Activated CD4-positive, alpha-beta T cell treated with anti-CD3 and anti-CD28 coated beads, Interleukin-2, amount 10 ng/mL, durations not matched to agents 7 days and 5 days (primary cell): ENCODE measurements at places on chromosomes 3 and 15.

- DNase-seq: no peak
These were observed 3.7 kb upstream of the TMED3 start for GRCh38 chr15:79307251-79307650.

DNA sequence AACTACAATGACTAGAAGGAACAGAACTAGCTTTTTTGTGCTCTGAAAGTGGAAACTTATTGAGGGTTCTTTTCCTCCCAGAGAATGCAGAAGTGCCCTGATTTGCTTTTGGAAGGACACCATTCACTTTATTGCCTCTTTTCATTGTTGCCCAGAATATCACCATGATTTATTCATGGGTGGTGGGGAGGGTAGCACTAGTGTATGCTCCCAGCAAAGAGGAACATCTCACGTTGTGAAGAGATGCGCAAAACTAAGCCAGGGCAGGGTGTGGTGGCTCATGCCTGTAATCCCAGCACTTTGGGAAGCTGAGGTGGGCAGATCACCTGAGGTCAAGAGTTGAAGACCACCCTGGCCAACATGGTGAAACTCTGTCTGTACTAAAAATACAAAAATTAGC, 31.4 kb downstream of the FLNB start:
- no peak for DNase-seq

DNA sequence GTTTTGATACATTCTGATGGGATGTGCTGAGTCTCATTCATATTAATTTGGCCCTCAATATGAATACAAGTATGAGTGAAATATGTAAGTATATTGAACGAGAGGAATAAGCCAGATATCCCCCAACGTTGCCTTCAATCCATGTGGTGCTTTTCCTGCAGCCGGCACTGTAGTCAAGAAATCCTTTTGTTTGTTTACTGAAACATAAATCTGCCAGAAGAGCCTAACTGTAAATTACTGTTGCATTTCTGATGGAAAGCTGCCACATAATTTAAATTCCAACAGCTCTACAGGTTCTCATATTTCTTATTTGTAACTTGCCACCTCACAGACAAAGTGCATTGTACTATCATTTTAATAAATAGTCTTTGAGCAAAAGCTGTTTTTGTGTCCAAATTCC, 314.0 kb downstream of the KBTBD8 start:
- DNase-seq: no peak

GRCh38 chr15:89127054-89127702, 38.9 kb downstream of the ABHD2 start:
- DNase-seq: no peak

- DNase-seq: no peak
These were observed 12.4 kb downstream of the POPDC2 start for GRCh38 chr3:119647843-119648575.

DNA sequence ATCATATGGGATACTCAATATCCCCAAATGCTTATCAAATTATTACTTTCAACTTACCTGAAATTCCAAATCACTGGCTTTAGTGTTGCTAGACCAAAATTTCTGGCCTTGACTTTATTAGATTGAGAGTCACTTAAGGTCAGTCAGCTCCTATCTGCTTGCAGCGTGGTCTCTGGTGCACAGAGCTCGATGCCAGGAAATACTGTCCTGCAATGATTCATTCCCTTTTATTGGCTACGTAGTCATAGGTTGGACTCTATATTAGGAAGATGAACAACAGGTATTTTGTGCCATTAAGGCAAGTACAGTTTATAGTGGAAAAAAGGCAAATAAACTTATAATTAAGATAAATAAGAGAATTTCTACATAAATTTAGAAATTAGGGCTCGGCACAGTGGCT, 378.6 kb upstream of the MCTP2 start:
- DNase-seq: no peak

DNA sequence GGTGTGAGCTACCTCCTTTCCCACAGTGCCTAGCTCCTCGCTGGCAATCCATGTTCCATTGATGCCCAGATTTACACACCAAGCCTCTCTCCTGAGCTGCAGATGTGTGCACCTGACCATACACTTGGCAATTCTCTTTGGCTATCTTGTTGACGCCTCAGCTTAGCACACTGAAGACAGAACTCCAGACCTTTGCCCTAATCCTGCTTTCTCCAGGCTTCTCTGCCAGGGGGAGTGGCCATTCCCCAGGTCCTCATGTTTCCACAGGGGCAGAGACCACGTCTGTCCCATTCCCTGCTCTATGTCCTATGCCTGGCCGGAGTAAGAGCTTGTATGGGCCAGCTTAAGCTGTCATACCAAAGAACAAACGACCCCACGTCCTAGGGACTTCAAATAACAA, 30.2 kb upstream of the ALDH1L1 start:
- DNase-seq: no peak

DNA sequence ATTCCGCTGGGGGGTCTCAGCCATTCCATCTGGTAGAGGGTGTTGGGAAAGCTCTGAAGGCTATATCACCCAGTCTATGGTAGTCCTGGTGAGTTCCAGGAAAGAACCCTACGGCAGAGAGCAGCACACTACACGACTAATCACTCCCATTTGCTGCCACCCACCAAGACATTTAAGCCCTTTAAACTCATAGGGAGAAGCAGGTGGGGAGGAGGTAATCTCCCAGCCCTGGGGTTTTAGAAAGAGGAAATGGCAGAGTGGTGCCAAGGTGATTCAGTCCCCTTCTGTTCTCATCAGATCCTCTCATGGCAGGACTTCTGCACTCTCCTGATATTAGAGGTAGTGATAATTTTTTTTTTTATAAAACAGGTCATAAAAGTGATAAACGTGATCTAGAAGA, 10.6 kb upstream of the VWA5B2 start:
- no peak for DNase-seq

- DNase-seq: no peak
These were observed 500.9 kb downstream of the SOX2 start for GRCh38 chr3:182212479-182213076.

- DNase-seq: peak; percentile 20
These were observed 863 bp downstream of the PSMA4 start for GRCh38 chr15:78540871-78541743.

- DNase-seq: no peak
These were observed 277.1 kb downstream of the XXYLT1 start for GRCh38 chr3:194993896-194994295.

GRCh38 chr15:43246261-43246774, 20.4 kb downstream of the TGM5 start:
- no peak for DNase-seq

DNA sequence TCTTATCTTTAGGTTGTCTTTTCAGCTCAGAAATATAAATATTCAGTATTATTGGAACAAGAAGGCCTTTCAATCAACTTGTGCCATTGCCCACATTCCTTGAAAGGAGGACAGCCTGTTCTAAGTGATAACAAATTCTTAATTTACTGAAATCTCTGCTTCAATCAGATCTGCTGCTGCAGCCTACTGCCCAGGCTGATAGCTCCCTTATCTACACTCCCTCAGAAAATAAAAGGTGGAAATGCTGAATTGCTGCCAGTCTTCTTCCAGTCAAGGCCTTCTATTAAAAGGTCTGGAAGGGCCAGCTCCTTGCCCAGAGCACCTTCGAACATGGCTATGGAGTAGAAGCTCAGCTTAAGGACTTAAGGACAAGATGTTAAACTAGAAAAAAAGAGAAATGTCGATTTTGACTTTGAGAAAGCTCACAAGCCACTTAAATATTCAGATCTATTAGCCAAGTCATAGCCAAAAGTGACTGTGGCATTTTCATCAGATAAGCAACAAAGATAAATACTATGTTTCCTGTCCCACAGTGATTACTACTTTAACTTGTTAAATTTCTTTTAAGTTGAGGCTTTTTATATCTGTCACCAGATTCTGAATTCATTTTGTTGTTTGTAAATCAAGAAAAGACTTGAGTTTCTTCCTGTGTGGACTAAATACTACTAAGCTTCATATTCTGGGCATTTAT, 480.5 kb upstream of the CBLB start:
- no peak for DNase-seq

DNA sequence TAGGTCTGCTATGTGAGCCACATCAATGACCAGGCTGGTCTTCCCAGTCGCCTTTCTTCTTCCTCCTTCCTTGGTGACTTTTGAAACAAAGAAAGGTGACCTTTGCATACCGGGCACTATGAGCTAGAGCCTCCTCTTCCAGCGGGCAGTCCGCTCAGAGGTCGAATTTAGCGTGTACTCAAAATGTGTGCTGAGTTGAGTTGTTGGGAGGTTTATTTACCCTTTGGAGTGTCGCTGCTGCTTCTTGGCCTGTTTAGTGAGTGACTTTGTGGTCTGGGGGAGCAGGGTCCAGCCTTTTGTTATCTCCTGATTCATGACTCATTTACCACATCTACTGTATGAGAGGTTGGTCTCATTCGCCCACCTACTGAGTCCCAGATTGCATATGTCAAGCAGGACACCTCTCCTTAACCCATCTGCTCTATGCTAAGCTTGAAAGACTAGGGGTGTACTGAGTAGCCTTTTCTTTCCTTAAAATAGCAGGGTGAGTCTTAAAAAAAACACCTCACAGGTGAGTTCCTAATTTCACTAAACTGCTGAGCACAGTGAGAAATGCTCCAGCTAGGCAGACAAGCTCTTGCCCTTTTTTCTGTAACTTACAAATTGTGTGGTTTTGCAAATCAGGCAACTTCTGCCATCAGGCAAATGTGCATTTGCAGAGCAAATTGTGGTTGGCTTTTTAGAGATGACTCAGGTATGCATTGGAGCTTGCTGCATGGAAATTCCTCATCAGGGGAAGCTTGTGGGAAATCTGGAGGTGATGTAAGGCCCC, 3.2 kb upstream of the SIAH2 start:
- no peak for DNase-seq

DNA sequence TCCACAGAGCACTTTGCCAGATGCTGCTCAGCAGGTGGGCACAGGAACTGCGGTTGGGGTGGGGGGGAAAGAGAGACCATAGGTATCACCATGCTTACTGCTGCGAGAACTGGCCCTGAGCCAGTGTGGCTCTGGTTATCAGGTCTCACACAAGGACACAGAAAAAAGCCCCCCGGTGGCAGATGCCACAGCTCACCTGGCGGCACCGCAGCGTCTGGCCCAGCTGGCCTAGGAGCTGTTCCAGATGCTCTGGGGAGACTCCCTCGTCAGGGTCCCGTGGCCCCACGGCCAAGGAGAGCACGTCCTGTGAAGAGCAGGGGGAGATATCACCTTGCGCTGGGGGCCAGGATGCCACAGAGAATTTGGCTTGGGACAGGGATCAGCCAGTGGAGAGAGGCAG, 10.8 kb downstream of the CDAN1 start:
- no peak for DNase-seq

GRCh38 chr3:141913150-141913811, 36.8 kb downstream of the ATP1B3 start:
- DNase-seq: peak; percentile 75

DNA sequence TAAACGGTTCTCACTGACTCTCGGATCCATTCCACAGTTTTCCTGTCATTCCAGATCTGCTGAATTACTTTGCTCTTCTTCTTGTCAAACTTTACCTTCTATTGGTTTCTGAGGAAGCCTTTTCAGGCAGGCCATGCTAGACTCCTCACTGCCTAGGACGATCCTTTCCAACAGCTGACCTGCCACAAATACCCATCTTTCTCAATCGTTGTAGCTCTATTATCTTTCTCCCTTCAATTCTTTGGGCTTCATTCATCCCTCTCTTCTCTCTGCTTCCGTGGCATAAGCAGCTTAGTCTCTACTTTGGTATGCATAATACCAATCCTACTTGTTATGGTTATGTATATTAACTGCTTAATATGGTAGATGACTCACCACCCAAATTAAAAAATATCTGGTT, 421.8 kb downstream of the NLGN1 start:
- DNase-seq: no peak

- peak; percentile 62 for DNase-seq
These were observed 23.9 kb downstream of the SEC22C start for GRCh38 chr3:42557854-42558253.

DNA sequence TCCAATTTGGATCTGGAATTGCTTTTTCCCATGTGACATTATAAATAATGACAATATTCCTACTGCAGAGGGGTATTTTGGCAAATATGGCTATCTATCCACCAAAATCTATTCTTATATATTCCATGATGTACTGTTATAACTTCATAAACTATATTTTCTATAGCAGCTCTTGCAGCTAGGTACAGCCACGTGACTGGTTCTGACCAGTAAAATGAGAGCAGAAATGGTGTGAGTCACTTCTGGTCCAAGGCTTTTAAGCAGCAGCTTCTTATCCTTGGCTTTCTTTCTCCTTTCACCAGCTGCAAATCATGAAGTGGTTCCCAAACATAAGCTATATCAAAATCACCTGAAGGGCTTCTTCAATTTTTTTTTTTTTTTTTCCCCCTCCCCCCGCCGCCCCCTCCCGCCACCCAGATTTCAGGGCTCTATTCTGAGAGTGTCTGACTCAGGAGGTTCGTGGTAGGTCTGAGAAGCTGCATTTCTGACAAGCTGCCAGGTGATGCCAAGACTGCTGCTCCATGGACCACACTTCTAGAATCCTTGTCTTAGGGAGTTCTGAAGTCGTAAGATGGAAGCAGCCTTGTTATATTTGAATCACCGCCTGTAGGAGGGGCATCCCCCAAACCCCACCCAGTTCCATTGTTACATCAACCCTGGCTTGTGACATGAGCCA, 357.5 kb downstream of the CHST2 start:
- no peak for DNase-seq

- DNase-seq: no peak
These were observed 49.2 kb downstream of the PDZRN3 start for GRCh38 chr3:73575519-73575918.

GRCh38 chr3:106103383-106103782, 234.6 kb upstream of the CBLB start:
- DNase-seq: no peak

DNA sequence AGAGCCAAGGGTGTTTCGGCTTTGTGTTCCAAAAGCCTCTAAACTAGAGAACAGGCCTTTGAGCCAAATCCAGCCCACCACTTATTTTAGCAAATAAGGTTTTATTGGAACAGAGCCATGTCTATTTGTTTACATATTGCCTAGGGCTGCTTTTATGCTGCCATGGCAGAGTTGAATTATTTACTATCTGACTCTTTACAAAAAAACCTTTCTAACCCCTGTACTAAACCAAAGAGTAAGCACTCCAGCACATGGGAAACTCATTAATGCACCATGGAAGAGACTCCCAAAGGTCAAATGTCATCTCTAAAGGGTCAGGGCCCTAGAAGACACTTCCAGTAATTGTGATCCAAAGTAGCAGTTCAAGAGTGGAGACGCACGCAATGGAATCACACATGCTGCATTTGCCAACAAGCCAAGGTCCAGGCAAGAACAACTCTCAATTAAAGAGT, 22.3 kb downstream of the OSBPL10 start:
- no peak for DNase-seq
